Mesenteric fat pad (tissue), 1 donor: ENCODE measurements at places on chromosomes 12 and 14. TPM values are rescaled to one million over a fixed set of nuclear protein-coding genes. Genes with fewer than 3 reads are reported as not detected.

KTN1 gene
- 159 TPM for total RNA-seq

SAMD15 gene
- total RNA-seq = 1.5 TPM

KRT85 gene
- not detected for total RNA-seq

GLI1 gene
- 0.13 TPM for total RNA-seq

ENDOU gene
- total RNA-seq = 1.4 TPM
